NCI-H1436 (cell line): ENCODE measurements at places on chromosomes 2 and 18.

DNA sequence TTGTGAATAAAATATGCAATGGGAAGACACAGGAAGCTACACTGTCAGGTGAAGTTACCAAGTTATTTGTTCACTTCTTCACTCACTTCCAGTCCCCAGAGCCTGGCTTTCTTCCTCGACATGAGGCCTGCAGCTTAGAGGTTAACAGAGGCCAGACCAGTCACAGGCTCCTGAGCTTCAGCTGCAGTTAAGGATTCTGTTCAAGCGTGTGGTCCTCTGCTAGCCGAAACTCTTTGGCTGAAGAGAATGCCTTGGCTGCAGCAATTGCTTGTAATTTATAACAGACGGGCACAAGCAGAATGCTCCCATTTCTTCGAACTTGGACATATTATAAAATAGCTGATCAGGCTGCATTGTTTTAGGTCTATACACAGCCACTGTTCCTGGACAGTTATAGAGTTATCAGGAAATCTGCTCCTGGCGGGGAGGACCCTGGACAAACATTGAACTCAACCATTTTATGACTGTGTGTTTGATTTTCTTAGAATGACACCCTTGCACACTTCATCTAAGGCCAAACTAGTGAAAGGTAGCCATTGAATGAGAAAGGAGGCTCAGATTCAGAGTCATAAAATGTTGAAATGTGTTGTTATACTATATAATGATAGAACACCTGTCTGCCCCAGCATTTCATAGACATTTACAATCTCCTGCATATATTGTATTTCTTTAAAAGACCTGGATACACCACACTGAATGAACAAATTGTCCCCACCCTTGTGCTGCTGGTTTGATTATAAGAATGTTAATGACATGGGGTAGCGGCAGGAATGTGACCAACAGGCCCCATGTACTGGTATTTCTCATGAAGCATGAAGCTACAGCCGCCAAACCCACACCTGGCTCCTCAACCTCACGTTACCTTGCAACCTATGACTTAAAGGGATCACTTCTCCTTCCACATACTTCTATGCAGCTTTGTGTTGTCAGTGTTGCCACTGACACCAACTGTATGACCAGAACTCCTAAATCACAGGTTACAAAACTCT is 153.6 kb downstream of the TDRD15 start:
- DNase-seq = no peak

- DNase-seq = no peak
Measured at GRCh38 chr2:176502619-176503018, 233.4 kb downstream of the MTX2 start.

DNA sequence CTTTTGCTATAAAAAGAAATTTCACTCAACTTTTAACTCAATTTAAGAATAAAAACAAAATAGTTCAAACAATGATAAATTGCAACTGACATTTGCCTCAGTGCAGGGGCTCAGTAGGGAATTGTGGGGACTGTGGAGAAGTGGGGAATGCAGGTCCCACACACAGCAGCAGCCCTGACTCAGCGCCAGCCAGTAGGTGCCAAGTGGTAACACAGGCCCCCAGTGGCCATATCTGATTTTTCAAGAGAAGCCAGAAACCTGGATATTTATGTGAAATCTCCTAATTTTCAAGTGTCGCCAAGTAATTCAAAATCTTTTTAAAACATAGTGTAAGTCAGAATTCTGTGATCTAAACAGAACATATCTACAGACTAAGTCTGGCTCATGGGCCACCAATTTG is 186.3 kb downstream of the EN1 start:
- no peak for DNase-seq

- DNase-seq = no peak
Measured at GRCh38 chr2:196480653-196481323, 158.7 kb upstream of the CCDC150 start.

DNA sequence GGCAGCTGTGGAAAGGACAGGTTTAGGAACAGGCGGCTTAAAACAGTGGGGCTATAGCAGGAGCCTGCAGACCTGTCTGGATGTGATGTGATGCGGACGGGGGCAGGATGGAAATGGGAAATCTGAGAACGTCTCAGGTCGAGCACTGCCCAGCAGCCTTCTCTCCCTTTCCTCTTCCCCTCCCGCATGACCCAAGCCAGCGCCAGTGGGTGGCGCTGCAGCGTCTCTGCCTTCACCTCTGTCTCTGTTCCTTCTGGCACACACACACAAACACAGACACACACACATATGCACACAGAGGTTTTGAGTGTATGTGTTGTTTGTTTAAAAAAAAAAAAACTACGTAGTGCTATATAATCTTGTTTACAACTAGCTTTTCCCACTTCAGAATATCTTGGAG is 82.0 kb upstream of the SLC66A3 start:
- peak; percentile 19 for DNase-seq

- no peak for DNase-seq
Measured at GRCh38 chr2:75431276-75431675, 129.5 kb downstream of the EVA1A start.

GRCh38 chr2:177338177-177338721 is 54.3 kb upstream of the AGPS start:
- DNase-seq = peak; percentile 43

GRCh38 chr2:28676152-28676835 is 75.3 kb upstream of the PPP1CB start:
- no peak for DNase-seq

DNA sequence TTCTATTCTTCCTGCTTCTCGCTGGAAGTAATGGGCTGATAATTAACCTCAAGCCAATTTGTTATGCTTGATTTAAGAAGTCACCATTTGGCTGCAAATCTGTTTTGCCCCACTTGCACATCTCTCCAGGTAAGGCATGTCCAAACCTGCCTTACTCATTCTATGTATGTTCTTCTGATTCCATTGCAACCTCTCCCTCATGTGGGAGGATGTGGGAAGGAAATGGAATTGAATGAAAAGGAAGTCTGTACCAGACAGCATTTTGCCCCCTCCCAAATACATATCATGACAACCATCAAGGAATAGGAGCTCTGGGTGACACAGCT is 131.7 kb downstream of the NRP2 start:
- DNase-seq = no peak

DNA sequence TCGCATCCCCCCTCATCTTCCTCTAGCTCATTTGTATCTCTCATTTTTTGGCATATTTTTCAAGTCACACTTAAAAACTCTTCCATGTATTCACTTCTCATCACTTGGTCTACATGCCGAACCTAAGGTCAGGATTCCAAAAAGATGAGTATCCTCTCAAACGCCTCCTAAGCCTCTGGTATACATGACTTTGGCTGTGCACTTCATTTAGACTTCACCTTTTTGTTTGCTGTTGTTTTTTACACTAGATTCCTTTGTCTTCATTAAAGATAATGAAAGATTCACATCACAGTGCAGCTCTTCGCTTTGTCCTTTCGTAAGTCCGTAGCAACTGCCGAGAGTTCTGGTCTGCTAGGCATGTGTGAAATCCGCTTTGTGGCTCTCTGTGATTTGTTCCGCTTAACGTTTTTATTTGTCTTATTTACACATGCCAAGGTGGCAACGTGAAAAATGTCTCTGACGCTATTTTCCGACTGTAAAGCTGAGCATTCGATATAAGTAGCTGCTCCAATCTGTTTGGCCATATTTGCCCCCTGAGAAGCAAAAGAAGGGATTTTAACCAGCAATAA is 17.7 kb downstream of the RND3 start:
- no peak for DNase-seq

DNA sequence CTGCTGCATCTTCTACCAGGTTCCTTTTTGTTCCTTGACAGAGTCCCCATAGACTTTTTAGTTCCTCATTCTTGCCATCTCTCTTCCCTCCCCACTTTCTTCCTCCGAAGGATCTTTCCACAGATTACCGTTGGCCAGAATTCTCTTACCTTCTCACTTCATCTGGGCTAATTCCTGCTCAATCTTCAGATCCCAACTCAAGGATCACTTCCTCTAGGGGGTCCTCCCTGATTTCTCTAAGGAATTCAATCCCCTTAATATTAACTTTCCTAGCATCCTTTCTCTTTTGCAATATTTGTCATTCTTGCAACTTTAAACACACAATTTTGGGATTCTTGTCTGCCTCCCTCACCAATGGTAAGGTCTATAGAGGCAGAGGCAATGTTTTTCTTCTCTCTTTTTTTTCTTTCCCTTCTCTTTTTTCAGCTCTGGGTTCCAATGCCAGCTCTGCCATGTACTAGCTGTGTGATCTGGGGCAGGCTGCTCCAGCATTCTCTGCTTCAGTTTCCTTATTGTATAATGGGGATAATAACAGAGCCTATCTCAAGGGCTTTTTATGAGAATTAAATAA is 5.4 kb upstream of the KCNE4 start:
- no peak for DNase-seq

DNA sequence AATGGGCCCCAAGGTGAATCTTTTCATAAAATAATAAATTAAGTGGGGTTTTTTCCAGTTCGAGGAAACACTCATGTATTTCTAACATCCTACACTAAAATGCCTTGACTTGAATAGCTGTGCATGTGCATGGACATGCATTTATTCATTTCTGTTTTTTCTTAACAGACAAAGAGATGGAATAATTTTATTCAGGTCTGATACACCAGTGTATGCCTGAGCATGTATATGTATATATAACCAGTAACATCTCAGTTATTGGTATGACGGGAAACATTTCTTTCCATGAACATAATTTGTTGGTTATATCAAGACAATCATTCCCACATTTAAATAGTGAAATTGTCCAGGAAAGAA is 468.7 kb upstream of the TNP1 start:
- no peak for DNase-seq

GRCh38 chr2:217683106-217683870 is 319.5 kb downstream of the TNS1 start:
- no peak for DNase-seq

DNA sequence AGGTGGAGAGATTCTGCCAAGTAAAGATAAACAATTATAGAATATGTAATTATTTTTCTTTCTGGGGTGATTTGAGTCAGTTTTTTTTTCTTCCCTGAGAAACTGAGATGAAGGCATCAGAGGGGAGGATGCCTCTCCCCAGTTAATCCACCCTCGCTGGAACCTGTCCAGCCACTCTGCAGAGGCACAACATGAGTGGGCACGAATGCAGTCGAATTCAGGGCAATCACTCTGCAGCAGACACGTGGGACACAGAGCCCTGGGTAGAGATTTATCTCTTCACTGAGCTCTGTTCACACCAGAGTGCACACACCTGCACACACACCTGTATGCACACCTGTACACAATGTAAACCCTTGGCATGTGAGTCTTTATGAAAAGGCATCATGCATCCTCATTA is 154.2 kb downstream of the DCDC2C start:
- peak; percentile 5 for DNase-seq

GRCh38 chr2:65177751-65178442 is 48.0 kb upstream of the RAB1A start:
- no peak for DNase-seq

DNA sequence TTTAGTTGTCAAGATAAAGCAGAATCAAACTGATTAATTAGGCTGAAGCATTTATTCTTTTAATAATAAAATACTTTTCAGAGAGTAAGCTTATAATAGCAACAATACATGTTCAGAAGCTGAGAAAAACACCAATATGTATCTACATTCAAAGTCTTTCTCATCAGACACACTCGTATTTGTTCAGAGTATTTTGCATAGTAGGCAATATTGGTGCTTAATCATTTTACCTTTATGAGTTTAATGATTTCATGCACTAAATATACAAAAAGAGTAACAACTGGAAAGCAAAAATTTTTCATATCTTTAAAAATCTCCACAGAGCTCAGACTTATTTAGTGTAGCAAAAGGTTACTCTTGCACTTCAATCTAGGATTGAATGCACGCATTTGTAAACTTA is 313.9 kb downstream of the ZEB2 start:
- DNase-seq = no peak

- DNase-seq = no peak
Measured at GRCh38 chr2:24080701-24081100, 3.9 kb downstream of the TP53I3 start.

DNA sequence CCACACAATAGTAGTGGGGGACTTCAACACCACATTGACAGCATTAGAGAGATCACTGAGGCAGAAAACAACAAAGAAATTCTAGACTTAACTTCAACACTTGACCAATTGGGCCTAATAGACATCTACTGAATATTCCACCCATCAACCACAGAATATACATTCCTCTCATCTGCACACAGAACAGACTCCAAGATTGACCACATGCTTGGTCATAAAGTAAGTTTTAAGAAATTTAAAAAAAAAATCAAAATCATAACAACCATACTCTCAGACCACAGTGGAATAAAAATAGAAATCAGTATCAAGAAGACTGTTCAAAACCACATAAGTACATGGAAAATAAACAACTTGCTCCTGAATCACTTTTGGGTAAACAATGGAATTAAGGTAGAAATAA is 9.0 kb upstream of the FLACC1 start:
- no peak for DNase-seq

GRCh38 chr2:25257032-25257552 is 84.6 kb downstream of the DNMT3A start:
- no peak for DNase-seq

GRCh38 chr2:184597571-184597991 is 748 bp upstream of the ZNF804A start:
- DNase-seq = peak; percentile 20

DNA sequence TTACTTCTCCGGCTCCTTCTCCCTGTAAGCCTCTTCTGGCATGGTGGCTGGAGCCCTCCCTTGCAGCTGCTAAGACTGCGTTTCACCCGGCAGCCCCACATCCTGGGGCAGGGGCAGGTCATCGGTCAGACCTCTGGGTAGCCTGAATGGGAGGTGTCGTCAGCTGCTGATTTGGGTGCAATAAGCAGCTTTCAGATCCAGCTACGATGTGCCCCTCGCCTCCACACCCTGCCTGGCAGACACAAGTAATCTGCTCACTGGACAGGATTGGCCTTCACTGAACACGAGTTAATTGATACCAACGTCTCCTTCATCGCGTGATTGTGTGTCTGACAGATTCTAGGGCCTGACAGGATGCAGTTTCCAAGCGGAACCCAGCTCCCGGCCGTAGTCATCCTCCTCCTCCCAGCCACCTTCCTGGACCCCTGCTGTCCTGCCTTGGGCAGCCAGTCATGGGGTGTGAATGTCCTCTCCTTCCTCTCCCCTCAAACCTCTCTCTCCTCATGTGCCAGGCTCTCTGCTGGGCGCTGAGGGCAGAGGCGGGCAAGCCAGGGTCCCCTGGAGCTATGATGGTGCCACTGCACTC is 18.9 kb upstream of the PDIA6 start:
- DNase-seq = no peak

- no peak for DNase-seq
Measured at GRCh38 chr2:37896319-37896718, 28.8 kb upstream of the RMDN2 start.

- no peak for DNase-seq
Measured at GRCh38 chr2:82708681-82709080, 1750.4 kb downstream of the SUCLG1 start.

DNA sequence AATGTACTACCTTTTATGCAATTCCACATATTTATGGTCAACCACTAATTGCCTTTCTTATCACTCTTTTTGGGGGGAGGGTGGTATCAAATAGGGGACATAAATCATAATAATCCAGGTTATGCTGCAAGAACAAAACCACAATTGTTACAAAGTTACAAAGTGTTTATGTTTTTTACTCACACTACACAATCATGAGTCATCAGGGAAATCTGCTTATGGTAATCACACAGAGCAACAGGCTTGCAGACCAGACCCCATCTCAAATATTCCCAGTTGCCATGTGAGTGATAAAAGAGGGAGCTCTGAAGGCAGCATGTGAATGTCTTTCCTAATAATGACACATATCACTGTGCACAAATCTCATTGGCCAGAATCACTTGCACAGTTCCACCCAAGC is 304.7 kb upstream of the TMEFF2 start:
- no peak for DNase-seq
